Right lung (tissue), 10 donors: ENCODE measurements at places on chromosomes 11 and 22. TPM values are rescaled to one million over a fixed set of nuclear protein-coding genes. Genes with fewer than 3 reads are reported as not detected.

DNA sequence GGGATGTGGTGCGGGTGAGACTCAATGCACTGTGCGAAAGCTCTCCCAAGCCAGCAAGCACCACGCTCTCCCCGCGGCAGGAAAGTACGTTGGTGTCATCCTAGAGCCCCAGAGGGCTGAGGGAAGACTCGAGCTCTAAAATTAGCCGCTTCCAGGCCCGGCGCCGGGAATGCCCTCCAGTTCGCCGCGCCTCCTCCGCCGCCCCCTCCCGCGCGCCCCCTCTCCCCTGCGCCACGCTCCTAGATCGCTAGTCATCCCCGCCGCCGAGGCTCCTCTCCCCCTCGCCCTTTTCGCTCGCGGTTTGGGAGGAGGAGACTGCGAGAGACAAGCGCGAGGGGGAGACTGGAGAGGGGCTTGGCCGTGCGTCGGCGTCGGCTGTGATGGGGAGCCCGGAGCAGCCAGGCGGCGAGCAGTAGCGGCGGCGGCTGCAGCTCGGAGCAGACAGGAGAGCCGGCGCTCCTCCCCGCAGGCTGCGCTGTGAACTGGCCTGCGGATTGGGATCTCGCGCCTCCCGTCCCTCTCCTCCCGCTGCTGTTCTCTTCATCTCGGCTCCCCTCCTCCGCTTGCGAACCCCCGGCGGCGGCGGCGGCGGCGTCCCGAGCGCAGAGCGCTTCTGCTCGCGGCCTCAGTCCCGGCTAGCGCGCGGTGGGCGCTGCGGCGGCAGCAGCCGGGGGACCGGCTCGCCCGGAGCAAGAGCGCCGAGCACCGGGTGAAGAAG lies at the start of gene FAT3:
FAT3 (plus strand) TSS at position 412 of the 718 bp plus-strand sequence. CDS start 127,295 bp downstream, outside the sequence.
- peak; percentile 82 for DNase-seq

GRCh38 chr11:75351791-75352587 lies 528 bp upstream of the ARRB1 start:
- no peak for DNase-seq

DNA sequence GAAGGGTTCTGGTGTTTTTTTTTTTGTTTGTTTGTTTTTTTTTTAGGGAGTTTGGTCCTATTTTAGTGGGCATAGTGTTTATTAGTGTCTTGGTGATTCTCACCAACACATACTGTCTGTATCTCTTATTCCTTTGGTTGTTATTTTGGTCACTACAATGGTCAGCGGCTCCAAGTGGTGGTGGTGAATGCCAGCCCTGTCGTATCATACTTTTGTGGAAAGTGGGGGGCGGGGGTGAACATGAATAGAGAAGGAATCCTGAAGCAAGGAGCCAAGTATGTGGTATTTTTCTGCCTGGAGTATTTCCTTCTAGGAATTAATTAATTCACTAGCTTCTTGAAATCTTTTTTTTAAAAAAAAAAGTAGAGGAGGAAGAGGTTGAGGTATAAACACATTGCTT lies 79.6 kb downstream of the GRK3 start:
- DNase-seq = no peak

DNA sequence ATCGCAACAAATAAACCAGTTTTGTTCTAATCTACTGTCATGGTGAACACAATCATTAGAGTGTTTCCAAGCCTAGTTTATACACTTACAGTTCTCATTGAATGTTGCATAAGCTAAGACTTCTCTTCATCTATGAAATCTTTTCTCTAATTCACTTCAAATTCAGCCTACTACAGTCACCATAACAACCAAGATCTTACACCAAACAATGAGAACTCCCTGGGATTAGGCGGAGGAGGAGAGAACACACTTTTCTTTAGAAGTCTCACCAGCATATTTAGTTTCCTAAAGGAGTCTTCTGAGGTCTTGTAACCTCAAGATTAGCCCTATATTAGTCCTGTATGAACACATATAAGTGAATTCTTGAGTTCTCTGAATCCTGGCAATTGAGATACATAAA lies 1889.7 kb downstream of the LRRC4C start:
- DNase-seq = no peak

DNA sequence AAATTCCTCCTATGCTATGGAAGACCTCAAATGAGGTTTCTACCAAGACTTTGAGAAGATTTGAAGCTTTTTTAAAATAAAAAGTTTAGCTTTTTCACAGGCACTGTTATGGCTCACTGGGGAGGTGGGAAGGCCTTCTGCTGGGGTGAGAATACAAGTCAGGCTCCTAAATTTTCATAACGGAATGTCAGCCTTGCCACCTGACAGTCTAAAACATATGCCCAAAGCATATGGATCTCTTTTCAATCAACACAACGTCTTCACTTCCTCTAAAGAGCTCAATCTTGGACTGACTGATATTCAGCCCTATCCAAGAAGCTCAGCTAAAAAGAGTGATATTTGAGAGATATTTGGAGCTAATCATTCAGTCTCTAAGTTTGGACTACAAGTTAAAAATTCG lies 57.1 kb upstream of the LIN7C start:
- DNase-seq = no peak

- peak; percentile 10 for DNase-seq
Observed at GRCh38 chr22:43862074-43862881, at the start of gene SULT4A1. Gene SULT4A1 (minus strand): TSS chr22:43862513. CDS start chr22:43862382, 131 bp downstream.

GRCh38 chr11:105230586-105230985 lies 91.0 kb upstream of the CARD18 start:
- DNase-seq = no peak

DNA sequence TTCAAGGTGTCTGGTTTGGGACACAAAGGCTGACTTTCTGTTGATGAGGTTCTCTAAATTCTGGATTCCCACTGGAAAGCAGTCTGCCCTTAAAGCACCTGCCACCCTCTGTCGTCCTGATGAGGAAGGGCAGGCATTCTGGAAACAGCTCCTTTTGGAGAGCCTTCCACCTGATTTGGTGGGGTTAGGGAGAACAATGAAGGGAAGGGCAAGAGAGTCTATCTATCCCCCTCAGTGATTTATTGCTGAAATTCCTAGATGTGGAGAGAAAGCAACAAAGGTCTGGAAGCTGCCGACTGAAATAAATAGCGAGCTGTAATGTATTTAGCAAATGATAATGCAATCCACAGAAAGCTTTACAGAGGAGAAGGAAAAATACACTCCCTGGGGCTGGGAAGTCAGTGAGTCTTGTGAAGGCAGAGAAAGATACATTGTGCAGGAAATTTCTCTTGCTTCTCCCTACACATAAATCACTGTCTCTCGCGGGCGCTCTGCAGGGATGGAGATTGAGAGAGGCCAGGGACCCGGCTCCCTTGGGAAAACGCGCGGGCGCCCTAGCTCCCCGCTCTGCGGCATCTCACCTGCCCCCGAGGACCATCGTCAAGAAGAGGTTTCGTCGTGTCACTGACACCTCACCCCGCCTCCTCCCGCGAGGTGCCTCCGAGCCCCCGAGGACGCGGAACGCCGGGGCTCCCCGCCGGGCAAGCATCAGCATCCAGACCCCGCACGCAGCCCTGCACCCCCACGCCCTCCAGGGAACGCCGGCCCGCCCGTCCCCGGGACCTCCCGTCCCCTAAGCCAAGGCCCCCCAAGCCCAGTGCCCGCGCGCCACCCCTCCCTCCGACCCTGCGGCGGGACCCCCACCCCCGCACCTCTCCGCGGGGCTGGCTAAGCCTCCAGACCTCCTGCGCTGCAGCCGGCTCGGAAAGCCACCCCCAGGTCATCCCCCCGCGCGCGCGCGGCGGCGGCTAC lies 673 bp downstream of the CDON start:
- DNase-seq = no peak

GRCh38 chr11:75118577-75118976 lies 21.9 kb upstream of the OR2AT4 start:
- no peak for DNase-seq

DNA sequence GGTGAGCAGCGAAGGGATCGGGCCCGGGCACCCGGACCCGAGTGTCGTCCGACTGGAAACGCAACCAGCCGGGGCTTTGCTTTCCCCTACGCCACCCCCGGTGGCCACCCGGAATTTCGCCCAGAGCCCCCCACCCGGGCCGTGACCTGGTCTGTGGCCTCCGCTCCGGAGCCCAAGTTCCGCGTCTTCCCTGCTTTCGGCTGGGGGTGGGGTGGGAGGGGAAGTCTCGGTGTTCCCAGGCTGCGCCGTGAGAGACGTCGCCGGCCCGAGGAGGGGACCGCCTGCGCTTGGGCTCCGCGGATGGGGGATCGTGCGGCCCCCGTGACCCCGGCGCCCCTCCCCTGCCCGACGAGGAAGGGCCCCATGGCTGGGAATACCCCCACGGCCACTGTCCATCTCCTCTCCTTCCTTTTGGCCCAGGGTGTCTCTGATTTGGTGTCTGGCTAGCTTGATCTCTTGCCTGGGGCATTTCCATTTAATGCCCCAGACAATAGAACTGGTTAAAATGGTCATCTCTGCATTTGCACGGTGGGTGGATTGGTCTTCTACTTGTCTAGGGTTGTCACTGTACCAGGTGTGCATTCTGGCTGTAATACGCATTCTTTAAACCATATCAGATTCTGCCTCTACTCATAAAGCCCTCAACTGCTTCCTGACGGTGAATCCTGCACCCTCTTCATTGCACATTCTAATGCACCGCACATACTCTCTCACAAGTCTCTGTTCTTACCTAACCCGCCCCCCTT lies 789 bp downstream of the SIK2 start:
- peak; percentile 51 for DNase-seq

- no peak for DNase-seq
Observed at GRCh38 chr11:73585834-73586575, 11.9 kb downstream of the FAM168A start.

GRCh38 chr11:20205807-20206206 lies 45.5 kb upstream of the DBX1 start:
- no peak for DNase-seq

DNA sequence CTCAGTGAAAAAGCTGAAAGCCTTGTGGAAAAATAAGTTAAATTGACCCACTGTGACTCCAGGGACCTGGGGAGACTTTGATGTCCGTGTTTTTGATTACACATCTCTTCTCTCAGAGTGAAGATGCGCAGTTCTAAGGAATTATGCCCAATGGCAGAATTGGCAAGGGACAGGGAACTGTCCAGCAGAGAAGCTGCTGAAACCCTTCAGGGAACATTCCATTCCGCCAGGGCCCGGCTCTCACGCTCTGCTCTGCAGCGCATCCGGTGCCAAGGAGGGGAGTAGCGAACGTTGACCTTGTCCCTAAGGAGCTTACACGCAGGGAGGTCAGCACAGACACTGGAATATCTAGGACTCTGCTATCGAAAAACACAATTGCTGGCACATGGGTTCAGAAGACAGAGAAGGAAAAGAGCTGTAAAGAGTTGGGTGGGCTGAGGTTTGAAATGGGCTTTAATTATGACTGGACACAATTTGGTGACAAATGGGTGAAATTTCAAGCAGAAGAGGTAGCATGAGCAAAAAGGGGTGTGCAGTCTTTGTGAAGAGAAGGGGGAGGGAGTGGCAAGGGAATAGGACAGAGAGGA lies 64.5 kb upstream of the B3GAT1 start:
- no peak for DNase-seq

DNA sequence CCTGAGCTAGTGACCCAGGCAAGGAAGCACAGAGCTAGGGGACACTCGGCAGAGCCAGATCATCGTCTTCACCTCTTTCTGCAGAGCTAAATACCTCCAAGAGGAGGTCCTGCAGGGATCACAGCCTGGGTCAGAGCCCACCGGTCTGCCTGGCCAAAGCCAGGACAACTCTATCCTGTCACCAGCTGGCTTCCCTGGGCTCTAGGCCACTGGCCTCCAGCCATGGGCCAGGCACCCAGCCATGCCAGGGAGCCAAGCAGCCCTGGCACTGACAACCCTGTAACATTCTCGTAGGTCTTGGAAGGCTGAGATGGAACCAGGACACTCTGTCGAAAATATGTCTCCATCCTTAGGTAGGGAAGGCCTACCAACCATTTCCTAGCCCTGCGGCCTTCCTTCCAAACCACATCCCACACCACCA lies 270.1 kb downstream of the BUD13 start:
- no peak for DNase-seq

- no peak for DNase-seq
Observed at GRCh38 chr11:68582416-68583040, 101.8 kb upstream of the GAL start.

GRCh38 chr11:59753650-59754493 lies 1.3 kb upstream of the STX3 start:
- peak; percentile 76 for DNase-seq

- no peak for DNase-seq
Observed at GRCh38 chr11:10514709-10515108, 26.3 kb downstream of the RNF141 start.

GRCh38 chr22:50473088-50473487 lies 1.7 kb downstream of the SBF1 start:
- DNase-seq = no peak

DNA sequence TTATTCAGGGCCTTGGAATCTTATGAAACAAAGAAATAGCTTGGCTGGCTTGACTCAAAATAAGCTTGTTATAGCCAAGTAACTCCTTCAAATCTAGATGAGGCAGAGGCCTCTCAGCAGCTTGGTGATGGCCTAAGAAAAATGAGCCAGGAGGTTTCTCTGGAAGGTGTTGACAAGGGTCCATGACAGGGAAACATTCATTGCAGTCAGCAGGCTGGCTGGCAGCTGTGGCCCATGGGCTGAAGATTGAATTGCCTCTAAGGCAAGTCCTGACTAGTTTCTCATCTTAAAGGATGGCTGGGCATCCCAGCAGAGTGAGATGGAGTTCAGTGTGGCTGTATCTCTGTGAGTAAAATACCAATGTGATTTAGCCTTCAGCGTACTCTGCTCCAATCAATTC lies 441.0 kb downstream of the NELL1 start:
- DNase-seq = no peak

DNA sequence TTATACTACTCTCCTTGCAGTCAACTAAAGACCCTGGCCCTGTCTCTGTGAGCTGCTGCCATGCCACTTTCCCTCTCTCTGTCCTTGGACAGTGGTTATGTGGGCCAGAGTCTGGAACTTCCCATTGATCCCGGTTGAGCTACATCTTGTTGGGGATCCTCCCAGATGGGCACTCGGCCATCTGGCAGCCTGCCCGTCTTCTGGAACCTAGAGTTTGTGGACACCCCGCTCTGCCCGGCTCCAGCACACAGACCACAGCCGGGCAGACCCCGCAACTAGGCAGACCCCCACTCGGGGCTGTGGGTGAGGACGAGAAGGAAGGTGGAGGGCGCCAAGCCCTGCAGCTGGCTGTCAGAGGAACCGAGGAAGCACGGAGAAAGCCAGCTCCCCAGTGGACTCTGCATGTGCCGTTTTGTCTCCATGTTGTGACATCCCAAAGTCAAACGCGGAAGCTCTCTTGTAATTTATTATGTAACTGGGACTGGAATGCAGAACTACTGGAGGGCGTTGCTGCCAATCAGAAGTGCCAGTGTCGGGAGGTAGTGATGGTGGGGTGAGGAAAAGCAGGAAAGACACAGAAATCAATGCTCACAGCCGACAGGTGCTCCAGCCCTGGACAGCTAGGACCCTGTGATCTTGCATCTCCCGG lies 207.7 kb downstream of the CEP164 start:
- no peak for DNase-seq

- peak; percentile 57 for DNase-seq
Observed at GRCh38 chr22:21014726-21015465, at the start of gene P2RX6. Gene P2RX6 (plus strand): TSS chr22:21015165. CDS start chr22:21015175, 10 bp downstream.

- DNase-seq = no peak
Observed at GRCh38 chr11:72361321-72361720, 73.0 kb downstream of the CLPB start.

GRCh38 chr22:43440104-43440387 lies 28.2 kb downstream of the MPPED1 start:
- DNase-seq = no peak

The APOA5 gene
- 0.09 TPM for polyA plus RNA-seq

The PGM2L1 gene
- 6.0 TPM for polyA plus RNA-seq

The SYCE3 gene
- polyA plus RNA-seq = not detected

The CECR2 gene
- polyA plus RNA-seq = 13.9 TPM

The GSTT2B gene
- polyA plus RNA-seq = 9.4 TPM

The GAS2 gene
- 11.1 TPM for polyA plus RNA-seq

The PLAAT5 gene
- polyA plus RNA-seq = 1.1 TPM

The MMP8 gene
- not detected for polyA plus RNA-seq

The PLA2G3 gene
- polyA plus RNA-seq = 0.36 TPM

The TMEM86A gene
- 3.6 TPM for polyA plus RNA-seq

The OVCH2 gene
- 3.0 TPM for polyA plus RNA-seq
